ENCODE measurements at places on chromosomes 2 and 18.

GRCh38 chr2:48127612-48128191, 221.4 kb upstream of the FBXO11 start:
- no peak for DNase-seq

GRCh38 chr2:17621781-17622180, 81.3 kb downstream of the VSNL1 start:
- DNase-seq: no peak

DNA sequence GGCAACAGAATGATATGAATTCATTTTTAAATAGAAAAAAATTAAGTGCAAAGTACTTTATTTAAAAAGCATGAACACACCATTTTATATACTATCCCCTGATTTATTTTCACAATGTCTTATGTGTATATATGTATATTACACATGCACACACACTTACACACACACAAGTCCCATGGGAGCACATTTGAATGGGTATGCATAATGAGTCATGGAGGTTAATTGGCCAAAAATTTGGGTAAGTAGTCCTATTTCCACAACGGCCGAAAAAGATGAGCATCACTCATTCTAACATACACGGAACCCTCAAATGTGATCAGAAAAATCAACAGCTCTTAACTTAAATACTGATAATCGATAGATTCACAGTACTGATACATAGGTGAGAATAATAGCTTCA, 97.4 kb upstream of the NABP1 start:
- no peak for DNase-seq

DNA sequence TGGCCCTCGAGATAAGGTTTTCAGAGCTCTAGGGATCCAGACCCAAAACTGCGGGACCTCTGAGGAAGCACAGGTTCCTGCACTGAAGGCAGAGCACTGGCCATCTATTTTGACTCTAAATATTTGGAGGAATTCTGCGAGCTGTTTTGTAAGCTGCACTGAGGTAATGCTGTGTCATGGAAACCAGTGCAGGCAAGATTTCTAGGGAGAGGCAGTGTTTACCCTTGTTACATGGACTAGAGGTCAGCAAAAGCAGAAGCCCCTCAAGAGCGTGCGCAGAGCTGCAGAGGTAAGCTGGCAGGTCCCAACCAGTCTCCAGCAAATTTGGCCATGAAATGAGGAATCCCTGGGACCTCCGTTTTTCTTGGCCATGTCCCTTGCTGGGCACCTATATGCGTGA, 137.3 kb downstream of the RNF152 start:
- DNase-seq: no peak

- DNase-seq: no peak
Measured at GRCh38 chr2:58939388-58939787, 698.3 kb upstream of the FANCL start.

All from activated T-cell treated with anti-CD3 and anti-CD28 coated beads for 1 hour (primary cell).